SHP77 (cell line): ENCODE measurements at places on chromosomes 2 and 18.

DNA sequence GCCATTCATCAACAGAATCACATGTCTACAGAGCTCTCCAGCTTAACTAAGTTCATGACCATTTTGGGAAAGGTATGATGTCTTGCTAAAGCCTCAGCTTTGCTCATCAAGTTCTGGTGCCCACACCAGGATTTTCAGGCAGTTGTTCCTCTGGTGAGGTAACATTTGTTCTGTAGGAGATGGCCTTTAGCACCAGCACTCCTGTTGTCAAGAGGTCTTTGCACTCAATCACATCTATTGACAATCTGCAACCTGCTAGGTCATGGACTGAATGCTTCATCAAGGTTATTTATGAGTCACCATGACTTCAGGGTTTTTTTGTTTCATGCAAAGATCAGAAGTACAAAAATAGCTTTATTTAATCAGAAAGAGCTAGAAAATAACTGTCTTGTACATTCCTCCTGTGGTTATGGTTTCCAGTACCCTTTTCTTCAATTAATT lies 36.6 kb upstream of the VIT start:
- DNase-seq = no peak

- no peak for DNase-seq
These were observed 17.1 kb downstream of the CREB1 start for GRCh38 chr2:207546822-207547221.

GRCh38 chr2:224162122-224162521 lies 123.0 kb upstream of the SERPINE2 start:
- DNase-seq = no peak

DNA sequence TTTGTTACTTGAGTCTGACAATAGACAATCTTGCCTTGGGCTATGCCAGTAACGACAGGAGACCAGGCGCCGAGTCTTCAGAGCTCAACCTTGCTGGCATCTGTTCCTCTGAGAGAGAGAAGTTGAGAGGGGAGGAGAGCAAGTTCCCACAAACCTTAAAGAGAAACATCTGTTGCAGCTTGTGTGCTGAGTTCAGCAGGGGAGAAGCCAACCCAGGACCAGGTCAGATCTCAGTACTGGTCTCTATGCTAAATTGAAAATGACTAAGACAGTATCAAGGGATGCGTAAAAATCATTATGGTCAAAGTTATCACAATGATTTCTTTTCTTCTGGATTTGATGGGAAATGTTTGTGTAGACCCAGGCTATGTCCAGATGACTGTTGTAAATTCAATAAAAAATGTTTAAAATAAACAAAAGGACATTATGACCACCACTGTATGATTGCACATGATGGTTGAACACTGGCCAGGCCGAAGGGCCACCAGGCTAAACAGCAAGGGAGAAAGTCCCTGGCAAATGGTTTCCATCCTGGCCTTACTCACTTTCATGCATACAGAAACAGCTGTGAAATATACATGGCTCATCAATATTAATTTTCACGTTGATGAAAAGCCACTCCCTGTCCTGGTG lies 100.3 kb upstream of the PMAIP1 start:
- DNase-seq = no peak

DNA sequence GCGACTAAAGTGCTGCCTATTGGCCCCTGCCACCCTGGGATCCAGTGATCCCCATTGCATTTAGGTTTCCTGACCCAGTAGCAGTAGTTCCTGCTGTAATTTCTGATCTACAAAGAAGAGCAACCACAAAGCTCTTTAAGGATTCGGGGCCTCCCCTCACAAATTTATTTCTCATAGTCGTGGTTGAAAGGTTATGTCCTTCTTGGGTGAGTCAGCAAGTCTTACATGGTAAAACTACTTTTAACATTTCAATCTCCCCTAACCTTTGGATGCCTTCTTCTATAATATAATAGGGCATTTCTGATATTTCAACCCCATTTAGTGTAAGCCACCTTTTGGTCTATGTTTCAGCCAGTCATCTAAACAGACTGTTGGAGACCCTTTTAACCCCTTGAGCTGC lies 14.9 kb downstream of the PIKFYVE start:
- no peak for DNase-seq

DNA sequence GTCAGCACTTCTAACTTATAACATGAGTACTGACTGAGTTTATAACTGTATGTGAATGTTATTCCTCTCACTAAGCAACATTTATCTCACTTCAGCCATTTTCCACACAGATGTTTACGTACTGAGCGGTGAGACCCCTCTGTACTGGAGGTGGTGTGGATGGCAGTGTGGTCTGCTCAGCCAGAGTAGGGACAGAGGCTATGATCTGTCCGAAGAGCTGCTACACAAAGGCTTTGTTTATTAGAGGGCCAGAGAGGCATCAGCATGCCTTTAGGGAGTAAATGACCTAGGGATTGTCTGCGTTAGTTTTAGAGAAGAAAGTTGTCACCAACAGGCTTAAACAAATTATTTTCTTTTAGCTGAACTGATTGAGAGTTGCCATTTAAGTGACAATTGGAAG lies 23.2 kb upstream of the TACR1 start:
- DNase-seq = no peak

- DNase-seq = no peak
These were observed 94.3 kb upstream of the WDSUB1 start for GRCh38 chr2:159380685-159381239.

- no peak for DNase-seq
These were observed 4.4 kb upstream of the KCNIP3 start for GRCh38 chr2:95292623-95293260.

GRCh38 chr18:55090564-55091188 lies 131.4 kb upstream of the CCDC68 start:
- no peak for DNase-seq

DNA sequence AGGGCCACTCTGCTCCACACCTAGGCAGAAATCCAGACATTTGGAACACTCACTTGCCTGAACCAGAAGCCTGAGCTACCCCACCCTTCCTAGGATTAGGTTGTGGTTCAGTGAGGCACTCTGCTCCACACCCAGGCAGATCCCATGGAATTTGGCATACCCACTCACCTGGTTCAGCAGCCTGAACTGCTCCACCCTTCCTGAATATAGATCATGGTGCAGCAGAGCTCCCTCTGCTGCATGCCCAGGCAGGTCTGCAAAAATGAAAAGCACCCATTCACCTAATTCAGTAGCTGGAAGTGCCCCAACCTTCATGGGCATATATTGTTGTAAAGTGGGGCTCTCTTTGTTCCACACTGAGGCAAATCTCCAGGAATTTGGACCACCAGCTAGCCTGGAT lies 185.1 kb upstream of the CNTNAP5 start:
- no peak for DNase-seq

DNA sequence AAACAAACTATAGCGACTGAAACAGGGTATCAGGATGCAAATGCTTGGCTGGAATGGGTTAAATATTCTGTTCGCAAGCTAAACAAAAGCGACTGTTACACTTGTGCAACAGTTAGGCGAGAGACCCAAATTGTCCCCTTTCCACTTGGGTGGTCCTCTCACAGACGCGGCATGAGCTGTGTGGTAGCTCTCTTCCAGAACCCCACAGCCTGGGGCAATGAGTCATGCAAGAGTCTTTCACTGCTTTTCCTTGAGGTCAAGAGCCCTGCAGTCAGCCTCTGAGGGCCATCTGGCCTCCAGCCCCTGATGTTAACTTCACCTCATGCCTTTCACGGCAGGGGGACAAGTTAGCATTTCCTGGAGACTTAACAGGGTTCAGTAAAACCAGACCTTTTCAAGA lies 25.7 kb downstream of the SULT1C4 start:
- DNase-seq = no peak

DNA sequence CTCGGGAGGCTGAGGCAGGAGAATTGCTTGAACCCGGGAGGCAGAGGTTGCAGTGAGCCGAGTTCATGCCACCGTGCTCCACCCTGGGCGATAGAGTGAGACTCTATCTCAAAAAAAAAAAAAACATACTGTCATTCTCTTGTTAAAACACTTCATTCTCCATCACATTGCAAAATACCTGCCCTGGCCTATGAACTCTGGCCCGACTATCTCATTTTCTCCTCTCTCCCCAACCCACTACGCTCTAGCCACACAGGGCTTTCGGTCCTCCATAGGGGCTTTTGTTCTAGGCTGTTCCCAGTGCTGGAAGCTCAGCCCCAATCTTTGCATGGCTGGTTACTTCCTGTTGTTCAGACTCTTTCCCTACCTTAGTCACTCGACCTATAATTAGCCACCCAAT lies 10.3 kb downstream of the CEP76 start:
- no peak for DNase-seq

- no peak for DNase-seq
These were observed 679.0 kb upstream of the ID2 start for GRCh38 chr2:8002765-8003393.

- DNase-seq = no peak
These were observed 20.0 kb downstream of the PHLPP1 start for GRCh38 chr18:62735387-62735786.

DNA sequence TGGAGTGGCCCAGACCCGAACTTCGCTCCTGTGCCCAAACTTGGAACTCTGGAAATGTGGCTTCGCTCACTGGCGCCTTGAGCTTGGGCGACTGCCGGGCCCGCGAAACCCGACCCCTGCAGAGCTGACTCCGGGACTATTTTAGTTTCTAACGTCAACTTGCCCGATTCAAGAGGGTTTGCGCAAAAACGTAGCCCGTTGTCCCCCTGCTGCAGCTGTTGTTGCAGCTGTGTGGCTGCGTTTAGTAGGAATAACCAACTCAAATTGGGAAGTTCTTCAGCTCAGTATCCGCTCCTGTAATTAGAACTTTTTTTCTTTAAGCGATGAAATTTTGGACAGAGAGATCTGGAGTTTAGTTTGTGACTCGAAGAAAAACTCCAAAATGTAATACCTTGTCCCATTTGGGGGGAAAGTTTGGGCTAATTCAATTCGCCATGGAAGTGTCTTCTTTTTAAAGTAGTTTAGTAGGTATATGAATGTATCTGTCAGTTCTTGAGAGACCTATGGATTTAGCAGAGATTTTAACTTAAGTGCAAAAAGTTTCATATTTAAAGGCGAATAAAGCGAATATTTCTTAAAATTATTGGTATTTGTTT lies 559 bp downstream of the MYL12A start:
- no peak for DNase-seq

- DNase-seq = no peak
These were observed 219.0 kb downstream of the MYO3B start for GRCh38 chr2:170396799-170397459.

- DNase-seq = no peak
These were observed 23.6 kb downstream of the ALPK2 start for GRCh38 chr18:58605027-58606020.

DNA sequence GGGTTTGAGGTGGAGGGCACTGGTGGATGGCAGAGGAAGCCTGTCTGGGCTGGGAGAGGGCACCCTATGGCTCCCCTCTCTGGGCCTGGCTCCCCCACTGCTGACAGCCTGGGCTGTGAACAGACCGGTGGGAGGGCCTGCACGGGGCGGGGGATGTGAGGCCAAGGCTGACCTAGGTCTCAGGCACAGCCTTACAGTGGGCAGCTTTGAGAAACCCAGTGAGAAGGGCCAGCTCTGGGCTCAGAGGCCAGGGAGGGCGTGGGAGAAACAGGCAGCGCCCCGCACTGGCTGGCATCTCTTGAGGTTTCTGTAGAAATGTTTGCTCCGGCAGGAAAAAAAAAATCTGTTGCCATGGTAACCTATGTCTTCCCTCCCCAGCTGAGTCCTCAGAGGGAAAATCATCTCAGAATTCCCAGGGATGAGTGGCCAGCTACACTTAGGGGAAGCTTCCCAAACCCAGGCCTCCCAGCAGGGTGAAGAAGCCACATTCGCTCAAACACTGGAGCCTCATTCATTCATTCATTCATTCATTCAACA lies 71.7 kb upstream of the TAF1B start:
- DNase-seq = no peak

- DNase-seq = no peak
These were observed 11.2 kb upstream of the PROM2 start for GRCh38 chr2:95262896-95263542.

GRCh38 chr2:68977453-68977852 lies 3.0 kb downstream of the GKN1 start:
- DNase-seq = no peak

DNA sequence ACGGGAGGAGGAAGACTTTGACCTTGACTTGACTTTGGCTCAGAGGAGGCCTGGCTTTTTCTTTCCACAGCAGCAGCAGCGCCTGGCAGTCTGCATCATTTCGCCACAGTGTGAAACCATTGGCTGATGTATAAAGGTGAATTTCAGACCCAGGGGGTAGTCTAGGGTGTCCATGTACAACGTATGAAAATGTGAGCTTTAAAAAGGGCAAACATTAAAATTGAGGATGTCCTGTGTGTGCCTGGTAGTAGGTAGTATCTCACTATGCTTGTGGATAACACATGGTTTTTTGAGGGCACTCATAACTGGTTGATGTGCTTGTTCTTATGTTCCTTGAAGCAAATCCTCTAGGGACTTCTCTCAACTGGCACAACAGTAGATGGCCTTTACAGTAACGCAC lies 86.1 kb downstream of the LPIN1 start:
- DNase-seq = no peak

DNA sequence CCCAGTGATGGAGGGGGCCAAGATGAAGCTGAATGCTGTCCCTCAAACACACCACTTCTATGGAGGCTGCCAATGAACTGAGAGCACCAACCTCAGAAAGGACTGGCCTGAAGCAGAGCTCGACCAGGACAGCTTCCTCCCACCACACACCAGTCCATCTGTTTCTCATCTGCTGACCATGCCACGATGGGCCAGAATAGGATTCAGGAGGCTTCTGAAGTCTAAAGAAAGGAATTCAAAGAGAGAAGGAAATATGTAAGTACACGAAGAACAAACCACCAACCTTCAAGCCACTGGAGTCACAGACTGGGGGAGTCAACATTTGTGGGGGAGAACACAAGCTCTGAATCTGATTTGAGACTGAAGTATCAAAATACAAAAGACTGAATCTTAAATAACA lies 157.6 kb upstream of the CCDC68 start:
- no peak for DNase-seq

- no peak for DNase-seq
These were observed 27.7 kb upstream of the LYPD1 start for GRCh38 chr2:132697556-132698205.

DNA sequence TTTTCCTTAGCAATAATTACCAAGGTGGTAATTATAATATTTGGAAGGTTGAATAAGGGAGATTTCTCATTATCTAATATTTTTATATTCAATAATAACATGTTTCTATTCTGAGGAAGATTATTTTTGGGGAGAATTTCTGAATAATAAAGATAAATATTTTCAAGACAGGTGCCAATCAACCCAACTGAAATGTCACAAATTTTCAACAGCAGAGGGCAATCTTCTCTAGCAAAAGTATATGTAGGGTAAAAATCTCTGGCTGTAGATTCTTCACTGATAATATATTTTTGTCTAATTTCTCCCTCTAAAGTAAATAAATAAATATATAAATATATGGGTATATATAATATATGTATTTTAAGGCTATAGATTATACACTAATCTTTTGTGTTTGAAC lies 1187.2 kb upstream of the CRIM1 start:
- DNase-seq = no peak

DNA sequence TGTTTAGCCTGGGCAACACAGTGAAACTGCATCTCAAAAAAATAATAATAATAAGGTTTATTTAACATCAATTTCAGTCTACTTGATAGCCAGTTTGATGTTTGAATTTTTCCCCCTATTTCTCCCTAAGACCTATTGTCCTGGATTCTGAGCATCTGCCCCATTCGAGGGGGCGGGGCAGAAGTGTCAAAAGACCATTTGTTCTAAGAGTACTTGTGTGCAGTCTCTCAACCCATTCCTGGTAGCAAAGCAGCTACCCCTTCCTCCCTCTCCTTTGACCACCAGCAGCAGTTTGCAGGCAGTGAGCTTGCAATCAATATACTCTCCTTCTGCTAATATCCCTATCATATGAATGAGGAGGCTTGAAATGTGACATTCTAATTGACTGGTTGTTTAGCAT lies 71.9 kb downstream of the VWC2L start:
- no peak for DNase-seq
